AG09309 (cell line): ENCODE measurements at places on chromosomes 12 and 14.

DNA sequence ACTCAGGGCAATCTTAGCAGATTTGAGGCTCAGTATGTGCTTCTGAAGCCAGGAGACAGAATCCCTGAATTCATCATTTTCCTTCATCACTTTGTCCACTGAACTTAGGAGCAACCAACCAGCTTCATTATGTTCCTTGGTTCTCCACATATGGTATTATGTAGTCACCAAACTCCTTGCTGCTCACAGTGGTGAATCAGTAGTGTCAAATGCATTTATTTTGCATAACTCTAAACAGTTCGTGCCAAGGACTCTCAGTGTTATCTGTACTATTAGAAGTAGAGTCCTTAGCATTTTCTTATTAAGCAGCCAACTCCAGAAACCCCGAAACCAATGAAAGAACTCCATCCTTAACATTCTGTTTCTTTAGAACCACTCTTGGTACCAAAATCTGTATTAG, 466.9 kb upstream of the RGS6 start:
- no peak for DNase-seq

- DNase-seq: no peak
Measured at GRCh38 chr14:104880584-104881210, 15.6 kb downstream of the CEP170B start.

- DNase-seq: no peak
Measured at GRCh38 chr12:127886827-127887226, 380.1 kb upstream of the TMEM132C start.

GRCh38 chr14:29475641-29476040, 452.0 kb downstream of the PRKD1 start:
- DNase-seq: no peak

DNA sequence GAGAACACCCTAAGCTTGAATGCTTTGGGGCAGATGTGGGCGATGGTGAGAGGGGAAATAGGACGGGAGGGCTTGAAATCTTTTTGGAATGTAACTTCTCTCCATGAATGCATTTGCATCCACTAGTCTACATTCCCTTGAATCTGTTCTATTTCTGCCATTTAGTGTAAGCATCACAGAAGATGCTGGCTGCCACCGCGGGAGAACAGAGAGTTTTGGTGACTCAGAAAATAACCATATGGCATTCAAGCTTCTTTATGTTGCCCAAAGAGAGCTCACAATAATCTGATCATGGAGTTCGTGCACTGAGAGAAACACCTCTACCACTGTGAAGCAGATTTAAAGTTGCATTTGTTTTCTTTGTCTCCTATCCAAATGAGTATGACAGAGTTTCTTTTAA, 52.6 kb upstream of the OTX2 start:
- no peak for DNase-seq

DNA sequence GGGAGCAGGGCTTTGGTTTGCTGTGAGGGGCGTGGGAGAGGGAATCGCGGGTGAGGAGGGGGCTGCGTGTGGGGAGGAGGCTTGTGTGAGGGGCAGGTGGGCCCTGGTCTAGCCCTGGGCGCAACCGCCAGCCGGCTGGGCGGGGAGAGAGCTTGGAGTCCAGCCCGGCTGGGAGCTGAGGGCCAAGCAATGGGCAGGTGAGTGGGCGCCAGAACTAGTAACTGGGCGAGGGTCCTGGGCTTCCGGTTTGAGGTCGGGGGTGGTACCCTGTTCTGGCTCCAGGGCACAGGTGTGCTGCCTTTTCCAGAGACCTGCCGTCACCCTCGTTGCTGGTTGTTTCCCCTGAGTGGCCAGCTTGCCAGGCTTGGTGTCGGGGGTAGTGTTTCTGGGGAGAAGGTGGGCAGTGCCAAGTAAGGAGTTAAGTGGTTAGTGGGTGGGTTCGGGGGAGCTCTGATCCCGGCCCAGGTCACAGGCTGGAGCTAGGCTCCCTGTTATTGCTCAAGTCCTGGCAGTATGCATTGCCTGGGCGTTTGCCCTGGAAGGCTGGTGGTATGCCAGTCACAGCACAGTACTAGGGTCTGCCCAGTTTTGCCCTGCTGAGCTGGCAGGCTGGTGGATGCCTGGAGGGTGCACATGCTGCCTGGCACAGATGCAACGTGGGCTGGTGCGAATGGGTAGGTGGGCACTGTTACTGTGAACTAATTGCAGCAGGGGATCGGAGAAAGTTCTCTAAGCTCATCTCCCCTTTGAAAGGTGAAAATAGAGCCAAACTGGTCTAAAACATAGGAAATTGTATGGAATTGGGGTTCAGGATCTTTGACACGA, 683 bp downstream of the CIPC start:
- DNase-seq: no peak

DNA sequence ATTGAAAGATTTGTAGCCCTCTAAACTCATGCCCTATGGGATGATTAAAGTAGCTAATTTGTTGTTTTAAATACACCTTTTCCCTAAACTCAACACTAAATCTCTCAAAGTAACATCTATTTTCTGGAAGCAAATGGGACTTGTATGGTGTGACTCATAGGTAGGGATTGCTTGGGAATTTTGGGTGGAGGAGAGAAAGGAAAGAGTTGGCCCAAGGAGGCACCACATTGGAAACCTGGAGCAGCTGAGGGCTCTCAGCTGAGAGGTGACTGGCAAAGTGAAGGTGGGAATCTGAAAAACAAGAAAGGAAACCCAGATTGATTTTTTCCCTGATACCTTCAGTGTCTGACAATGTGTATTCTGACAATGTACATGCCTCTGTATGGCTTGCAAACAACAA, 114.8 kb upstream of the PRICKLE1 start:
- DNase-seq: peak; percentile 56

DNA sequence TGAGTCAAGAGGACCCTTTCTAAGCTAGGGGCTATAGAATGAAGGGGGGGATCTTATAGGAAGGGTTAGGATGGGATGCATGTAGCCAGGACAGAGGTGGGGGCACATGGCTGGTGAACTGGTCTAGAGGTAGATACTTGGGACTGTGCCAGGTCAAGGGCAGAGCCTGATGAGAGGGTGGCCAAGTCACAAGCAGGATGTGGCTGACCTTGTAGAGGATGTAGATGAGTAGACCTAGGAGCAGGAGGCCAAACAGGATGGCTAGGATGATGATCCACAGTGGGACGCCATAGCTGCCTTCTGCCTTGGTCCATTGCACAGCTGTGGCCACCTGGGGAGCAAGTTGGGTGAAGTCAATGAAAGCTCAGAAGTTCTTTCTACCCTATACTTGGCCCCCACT, 12.6 kb upstream of the ZNF385A start:
- DNase-seq: no peak

DNA sequence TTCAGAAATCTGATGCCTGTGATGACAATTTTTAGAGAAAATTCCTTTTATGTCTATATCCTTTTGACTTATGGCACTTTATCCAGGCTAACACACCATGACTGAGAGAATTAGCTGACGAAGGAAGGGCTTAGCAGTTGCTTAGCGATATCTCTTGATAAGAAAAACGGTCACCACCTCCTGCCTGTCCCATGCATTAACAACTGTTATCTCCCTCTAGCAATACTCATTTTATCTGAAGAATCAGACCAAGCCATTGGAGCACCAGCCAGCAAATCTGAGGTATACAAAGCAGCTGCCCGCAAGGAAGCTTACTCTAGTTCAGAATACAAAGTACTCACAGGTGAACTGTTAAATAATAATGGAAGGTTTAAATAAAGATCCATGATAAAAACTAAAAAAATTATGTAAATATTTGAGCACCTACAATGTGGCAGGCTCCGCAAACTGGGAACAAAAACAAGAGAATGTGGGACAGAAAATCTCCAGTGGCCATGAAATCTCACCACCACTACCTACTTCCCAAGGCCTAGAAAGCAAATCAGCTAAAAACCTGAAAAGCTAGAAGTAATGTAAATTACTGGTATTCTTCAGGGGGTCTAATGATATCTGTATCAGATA, 24.3 kb downstream of the PPM1H start:
- no peak for DNase-seq

DNA sequence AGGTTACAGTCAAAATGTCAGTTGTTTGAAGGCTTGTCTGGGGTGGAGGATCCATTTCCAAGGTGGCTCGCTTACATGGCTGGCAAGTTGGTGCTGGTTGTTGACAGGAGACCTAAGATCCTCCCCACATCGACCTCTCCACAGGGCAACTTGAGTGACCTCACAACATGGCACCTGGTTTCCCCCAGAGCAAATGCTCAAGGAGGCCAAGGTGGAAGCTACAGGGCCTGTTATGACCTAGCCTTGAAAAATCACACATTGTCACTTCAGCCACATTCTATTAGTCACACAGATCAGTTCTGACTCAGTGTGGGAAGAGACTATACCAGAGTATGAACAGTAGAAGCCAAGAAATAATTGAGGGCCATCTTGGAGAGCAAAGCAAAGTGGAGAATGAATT, 11.3 kb upstream of the GNG2 start:
- no peak for DNase-seq

GRCh38 chr12:117820216-117820907, 148.4 kb downstream of the KSR2 start:
- no peak for DNase-seq

DNA sequence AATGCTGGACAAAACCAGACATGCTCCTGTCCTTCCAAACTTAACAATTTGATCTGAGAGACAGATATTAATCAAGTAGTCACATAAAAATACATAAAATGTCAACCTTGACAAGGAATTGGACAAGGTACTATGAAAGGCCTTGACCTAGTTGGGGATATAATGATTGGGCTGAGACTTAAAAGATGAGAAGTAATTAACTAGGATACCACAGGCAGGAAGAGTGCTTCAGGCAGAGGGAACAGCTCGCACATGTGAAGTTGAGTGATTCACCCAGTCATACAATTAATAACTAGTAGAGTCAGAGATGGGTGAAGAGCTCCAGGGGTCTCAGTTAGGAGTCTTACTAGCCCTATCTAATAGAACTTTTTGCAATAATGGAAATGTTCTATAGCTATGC, 259.5 kb downstream of the MSRB3 start:
- DNase-seq: no peak

DNA sequence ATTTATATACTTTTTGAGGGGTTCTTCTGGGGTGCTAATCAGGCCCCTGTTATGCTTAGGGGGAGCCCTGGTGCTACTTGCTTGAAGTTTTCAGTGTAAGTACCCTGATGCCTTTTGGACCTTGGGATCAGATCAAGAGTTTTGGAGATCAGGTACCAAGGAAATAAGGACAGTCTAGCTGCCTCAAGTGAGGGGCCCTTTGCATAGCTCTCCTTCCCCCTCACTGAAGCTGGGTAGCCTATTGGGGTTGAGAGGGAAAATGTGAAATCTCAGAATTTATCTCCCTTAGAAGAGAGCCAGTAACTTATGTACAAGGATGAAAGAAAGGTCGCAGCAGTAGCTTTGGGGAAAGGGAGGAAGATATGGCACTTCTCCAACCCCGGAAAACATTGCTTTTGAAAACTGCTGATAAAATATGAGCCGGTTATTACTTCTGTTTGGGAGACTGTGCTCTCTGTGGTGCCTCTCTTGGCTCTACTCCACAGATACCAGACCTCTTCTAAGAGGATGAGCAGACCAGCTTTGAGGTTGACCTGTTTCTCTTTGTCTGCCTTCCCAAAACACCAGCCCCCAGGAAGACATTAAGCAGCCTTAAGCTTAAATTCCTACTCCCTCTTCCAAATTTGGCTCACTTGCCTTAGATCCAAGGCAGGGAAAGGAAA, 8.8 kb upstream of the AMHR2 start:
- no peak for DNase-seq

DNA sequence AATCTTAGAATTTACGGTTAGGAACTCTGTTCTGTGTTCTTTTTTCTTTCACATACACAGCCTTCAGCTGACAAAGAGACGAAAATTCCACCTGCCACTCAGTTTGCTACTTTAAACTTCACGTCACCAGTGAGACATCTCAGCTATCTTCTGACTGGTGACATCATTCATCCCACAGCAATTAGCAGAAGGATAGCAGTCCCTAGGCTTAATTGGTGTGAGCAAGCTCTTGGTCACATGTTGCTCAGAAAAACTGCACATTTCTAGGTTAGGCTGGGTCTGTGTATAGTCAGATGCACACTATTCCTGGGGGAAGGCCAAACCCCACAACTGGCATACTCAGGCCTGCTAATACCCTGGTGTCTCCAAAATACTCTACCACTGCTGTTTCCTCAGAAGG, 23.9 kb downstream of the SLC7A7 start:
- DNase-seq: peak; percentile 23

- no peak for DNase-seq
Measured at GRCh38 chr12:5964913-5965900, 20.1 kb upstream of the ANO2 start.

- DNase-seq: no peak
Measured at GRCh38 chr12:94762943-94763342, 112.6 kb upstream of the TMCC3 start.

- DNase-seq: no peak
Measured at GRCh38 chr14:74289801-74290200, 12.9 kb downstream of the ABCD4 start.

DNA sequence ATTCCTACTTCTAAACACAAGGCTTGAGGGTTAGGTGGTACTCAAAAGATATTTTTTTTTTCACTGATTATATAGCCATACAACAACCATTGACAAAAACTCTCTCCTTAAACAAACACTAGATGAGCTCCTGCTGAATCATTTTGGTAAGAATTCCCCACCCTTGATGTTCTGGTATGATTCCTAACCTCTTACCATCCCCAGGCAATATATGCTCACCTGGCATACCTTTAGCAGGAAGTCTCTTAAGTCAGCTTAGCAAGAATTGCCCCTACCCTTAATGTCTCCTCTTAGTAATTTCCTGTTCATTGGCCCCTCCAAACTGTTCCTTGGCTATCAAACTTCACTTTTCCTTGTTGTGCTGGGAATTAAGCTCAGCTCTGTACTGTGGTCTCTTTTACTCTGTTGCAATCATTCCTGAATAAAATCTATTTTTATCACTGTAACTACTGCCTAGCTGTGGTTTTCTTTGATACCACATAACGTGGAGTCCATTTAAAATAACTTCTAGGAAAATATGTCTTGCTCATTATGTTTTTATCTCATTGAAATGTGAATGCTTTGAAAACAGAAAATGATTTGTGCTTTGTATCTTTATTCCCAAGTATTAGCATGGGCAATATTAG, 712.6 kb downstream of the SLC16A7 start:
- peak; percentile 31 for DNase-seq

DNA sequence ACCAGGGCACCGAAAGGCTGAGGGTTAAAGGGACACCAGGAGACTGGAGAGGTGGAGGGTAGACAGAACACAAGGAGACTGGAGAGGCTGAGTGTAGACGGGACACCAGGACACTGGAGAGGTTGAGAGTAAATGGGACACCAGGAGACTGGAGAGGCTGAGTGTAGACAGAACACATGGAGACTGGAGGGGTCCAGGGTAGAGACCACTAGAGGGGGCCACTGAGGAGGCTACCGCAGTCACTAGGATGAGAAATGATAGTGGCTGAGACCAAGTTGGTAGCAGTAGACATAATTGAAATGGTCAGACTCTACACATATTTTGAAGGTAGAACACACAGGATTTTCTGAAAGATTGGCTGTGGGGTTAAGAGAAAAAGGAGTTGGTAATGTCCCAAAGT, 68.2 kb downstream of the PAH start:
- no peak for DNase-seq

- DNase-seq: no peak
Measured at GRCh38 chr14:80172375-80173051, 38.8 kb downstream of the DIO2 start.
